ENCODE measurements at places on chromosomes 2 and 18. TPM values are rescaled to one million over a fixed set of nuclear protein-coding genes. Genes with fewer than 3 reads are reported as not detected.

VSNL1 gene
- polyA plus RNA-seq = 0.96 TPM

GKN2 gene
- not detected for polyA plus RNA-seq

SPTBN1 gene
- polyA plus RNA-seq = 29.1 TPM

CD8B2 gene
- not detected for polyA plus RNA-seq

CFAP65 gene
- polyA plus RNA-seq = 1.7 TPM

FAM228A gene
- 0.13 TPM for polyA plus RNA-seq

DNA sequence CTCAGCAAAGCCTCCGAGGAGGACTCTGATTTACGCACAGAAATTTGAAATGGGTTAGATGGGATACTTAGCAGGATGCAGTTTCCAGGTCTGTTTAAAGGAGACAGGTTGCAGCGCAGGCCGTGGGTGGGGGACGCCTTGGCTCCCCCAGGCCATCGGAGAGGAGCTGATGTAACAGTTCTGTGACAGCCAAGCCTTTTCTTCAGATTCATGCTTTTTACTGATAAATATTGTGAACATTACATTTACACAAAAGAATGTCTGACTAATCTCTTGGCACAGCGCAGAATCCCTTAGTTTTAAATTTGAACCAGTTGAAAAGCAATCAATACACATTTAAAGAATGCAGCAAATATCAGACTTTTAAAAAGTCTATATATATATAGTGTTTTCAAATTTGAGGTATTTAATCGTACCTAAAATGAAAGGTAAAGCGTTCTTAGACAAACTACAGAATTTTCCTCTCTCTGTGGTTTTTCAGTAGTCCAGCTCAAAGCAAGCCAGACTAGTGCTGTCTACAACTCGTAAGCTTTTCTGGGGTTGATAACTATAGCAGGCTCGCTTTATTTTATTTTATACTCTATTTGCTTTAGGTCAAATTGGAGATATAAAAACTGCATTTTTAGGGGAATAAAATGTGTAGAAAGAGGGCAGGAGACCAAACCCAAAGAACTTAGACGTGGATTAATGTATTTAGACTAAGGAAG, 221.9 kb downstream of the PIEZO2 start:
- DNase-seq = no peak

GRCh38 chr18:76720683-76721082, 101.7 kb upstream of the ZNF236 start:
- no peak for DNase-seq

DNA sequence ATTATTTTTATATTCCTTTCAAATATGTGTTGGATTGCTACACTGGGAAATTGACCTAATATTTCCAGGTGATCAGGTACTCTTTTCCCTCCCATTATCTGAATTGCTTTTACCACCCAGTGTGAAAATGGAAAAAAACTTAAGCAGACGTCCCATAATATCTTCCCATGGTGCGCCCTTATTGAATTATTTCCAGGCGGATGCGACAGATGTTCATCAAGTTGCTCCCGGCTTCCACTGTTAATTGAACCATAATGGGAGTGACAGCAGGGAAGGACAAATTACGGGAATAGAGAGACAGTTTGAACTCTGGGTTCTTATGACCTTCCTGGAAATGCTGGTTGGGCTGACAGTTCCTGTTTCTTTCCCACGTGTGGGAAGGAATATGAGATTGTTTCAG, 93.3 kb downstream of the THSD7B start:
- DNase-seq = no peak

- DNase-seq = no peak
Measured at GRCh38 chr2:75428060-75428459, 132.7 kb downstream of the EVA1A start.

GRCh38 chr2:104023306-104023705, 830.6 kb upstream of the POU3F3 start:
- DNase-seq = no peak

- DNase-seq = no peak
Measured at GRCh38 chr18:28075501-28075900, 101.4 kb downstream of the CDH2 start.

DNA sequence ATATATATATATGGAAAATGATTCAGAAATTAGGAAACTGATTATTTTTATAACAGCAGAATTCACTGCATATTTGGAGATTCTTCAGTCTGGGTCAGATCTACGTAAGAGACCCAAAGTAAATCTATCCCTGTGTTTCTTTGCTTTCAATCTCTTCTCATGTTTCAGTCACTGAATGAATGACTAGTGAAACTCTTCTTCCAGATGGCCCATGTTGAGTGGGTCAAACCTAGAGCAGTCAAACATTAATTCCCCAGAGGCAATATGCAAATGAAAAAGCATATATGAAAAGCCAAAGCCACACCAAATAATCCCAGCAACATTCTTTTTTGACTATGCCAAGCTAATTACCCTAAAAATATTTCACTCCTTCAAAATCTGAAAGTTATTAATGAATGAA, 317.3 kb downstream of the RBM43 start:
- DNase-seq = no peak

- DNase-seq = no peak
Measured at GRCh38 chr2:161095314-161095713, 64.9 kb upstream of the TANK start.

- DNase-seq = no peak
Measured at GRCh38 chr18:78106946-78107345, 857.3 kb downstream of the GALR1 start.

GRCh38 chr18:55136258-55136657, 177.0 kb upstream of the CCDC68 start:
- no peak for DNase-seq

DNA sequence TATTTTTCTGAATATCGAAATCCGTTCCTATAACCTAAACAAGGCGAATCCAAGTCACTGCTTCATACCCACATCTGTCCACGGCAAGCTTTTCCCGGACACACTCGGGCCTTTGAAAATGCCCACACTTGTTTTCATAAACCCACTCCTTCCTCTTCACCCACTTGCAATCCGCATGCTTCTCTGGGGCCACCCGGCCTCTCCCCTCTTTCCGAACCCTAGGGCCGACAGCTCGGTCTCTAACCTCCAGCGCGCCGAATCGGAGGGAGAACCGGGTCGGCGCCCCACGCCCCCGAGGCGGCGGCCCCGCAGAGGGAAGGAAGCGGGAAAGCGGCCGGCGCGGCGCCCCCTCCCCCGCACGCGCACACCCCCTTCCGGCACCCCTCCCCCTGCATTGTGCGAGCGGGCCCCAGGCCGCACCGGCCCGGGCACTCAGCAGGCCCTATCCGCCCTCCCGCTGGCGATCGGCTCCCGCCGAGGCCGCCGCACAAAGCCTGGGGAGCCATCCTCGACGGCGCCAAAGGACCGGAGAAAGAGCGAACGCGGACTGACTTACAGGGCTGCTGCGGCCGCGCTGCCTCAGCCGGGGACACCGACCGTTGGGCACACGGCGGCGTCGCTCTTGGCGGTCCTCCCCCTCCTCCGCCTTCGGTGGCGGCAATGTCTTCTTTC, 467 bp downstream of the PUM2 start:
- peak; percentile 93 for DNase-seq

GRCh38 chr2:162111958-162112850, 38.2 kb upstream of the DPP4 start:
- no peak for DNase-seq

DNA sequence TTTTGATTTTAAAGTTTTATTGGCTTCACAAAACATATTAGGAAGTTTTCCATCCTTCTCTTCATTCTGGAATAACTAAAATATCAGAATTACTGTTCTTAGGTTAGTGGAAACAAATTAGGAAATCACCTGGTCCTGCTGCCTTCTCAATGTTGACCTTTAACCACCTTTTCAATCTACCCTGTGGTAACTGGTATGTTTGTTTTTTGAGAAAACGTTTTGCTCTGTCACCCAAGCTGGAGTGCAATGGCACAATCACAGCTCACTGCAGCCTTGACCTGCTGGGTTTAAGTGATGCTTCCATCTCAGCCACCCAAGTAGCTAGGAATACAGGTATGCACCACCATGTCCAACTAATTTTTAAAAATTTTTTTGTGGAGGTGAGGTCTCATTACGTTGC, 28.4 kb downstream of the ACYP2 start:
- DNase-seq = no peak

All from SK-N-SH (cell line).